ENCODE measurements at places on chromosomes 7 and 10. TPM values are rescaled to one million over a fixed set of nuclear protein-coding genes. Genes with fewer than 3 reads are reported as not detected.

TRPV6 gene
- total RNA-seq = not detected

CCL24 gene
- total RNA-seq = not detected

ZNF33B gene
- 20.3 TPM for total RNA-seq

WDR86 gene
- total RNA-seq = not detected

MYPN gene
- total RNA-seq = under 0.01 TPM

PDSS1 gene
- 6.5 TPM for total RNA-seq
